Cardiac atrium fibroblast (primary cell): ENCODE measurements at places on chromosomes 12 and 14. TPM values are rescaled to one million over a fixed set of nuclear protein-coding genes. Genes with fewer than 3 reads are reported as not detected.

Gene FAM181A
- total RNA-seq: not detected in 2 replicates

Gene RPS6KA5
- total RNA-seq: 1.1 and 1.8 TPM in 2 replicates

Gene SLC15A4
- total RNA-seq: 52.7 and 54.6 TPM in 2 replicates

Gene HOXC9
- total RNA-seq: not detected in 2 replicates

Gene CLEC14A
- total RNA-seq: 32.9 and 85.9 TPM in 2 replicates

Gene OR6C70
- total RNA-seq: not detected in 2 replicates

Gene IFT81
- total RNA-seq: 3.9 and 6.7 TPM in 2 replicates

Gene AMHR2
- total RNA-seq: not detected in 2 replicates

Gene KRAS
- 9.9 and 10.7 TPM in 2 replicates for total RNA-seq

Gene KRT72
- not detected in 2 replicates for total RNA-seq

Gene SMCO2
- total RNA-seq: not detected in 2 replicates

Gene SCN8A
- 0.16 and 0.18 TPM in 2 replicates for total RNA-seq

Gene RNASE7
- not detected in 2 replicates for total RNA-seq

Gene ACRBP
- total RNA-seq: 0.32 TPM in 1 of 2 replicates, not detected in the other

Gene PNMA1
- 19.0 and 22.5 TPM in 2 replicates for total RNA-seq

Gene SERPINA12
- not detected in 2 replicates for total RNA-seq

Gene DHH
- total RNA-seq: not detected in 2 replicates

Gene RFX4
- not detected in 2 replicates for total RNA-seq

Gene MYF6
- not detected in 2 replicates for total RNA-seq

Gene POLE2
- 4.5 and 4.9 TPM in 2 replicates for total RNA-seq

Gene KCNC2
- not detected in 2 replicates for total RNA-seq

Gene PIP4P1
- 6.3 and 11.6 TPM in 2 replicates for total RNA-seq

Gene EMC9
- total RNA-seq: 14.4 and 27.4 TPM in 2 replicates

Gene FLRT2
- 9.7 and 20.1 TPM in 2 replicates for total RNA-seq

Gene TMEM30B
- 0.18 TPM in 1 of 2 replicates, not detected in the other for total RNA-seq

Gene SRRM4
- total RNA-seq: not detected in 2 replicates

Gene CALCOCO1
- total RNA-seq: 79.5 and 83.9 TPM in 2 replicates

Gene SUSD6
- total RNA-seq: 12.6 and 20.4 TPM in 2 replicates

Gene TMPRSS12
- not detected in 2 replicates for total RNA-seq
